Activated CD8-positive, alpha-beta T cell treated with anti-CD3 and anti-CD28 coated beads, Interleukin-2, amount 10 ng/mL, durations not matched to agents 7 days and 5 days (primary cell): ENCODE measurements at places on chromosomes 12 and 14. TPM values are rescaled to one million over a fixed set of nuclear protein-coding genes. Genes with fewer than 3 reads are reported as not detected.
A peak's percentile ranks its signal among the peaks of the same experiment; 100 is the strongest.

DNA sequence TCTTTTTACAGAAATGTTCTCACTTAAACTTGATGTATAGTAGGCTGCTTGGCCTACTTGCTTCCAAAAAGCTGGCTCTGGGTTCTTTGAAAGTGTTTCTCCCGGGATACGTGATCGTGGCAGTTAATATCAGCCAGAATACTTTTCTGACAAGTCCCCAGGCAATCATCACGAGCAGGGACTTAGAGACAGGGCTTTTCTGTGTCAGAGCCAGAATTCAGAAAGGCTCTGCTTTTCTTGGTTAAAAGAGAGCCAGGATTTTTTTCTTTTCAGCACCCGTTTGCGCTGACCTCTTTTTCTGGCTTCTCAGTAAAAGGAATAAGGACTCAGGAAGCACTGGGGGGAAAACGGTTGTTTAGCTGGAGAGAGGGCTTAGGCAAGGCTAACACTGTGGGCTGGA is 57.8 kb upstream of the ARHGAP5 start:
- DNase-seq, result no peak

- DNase-seq, result no peak
Observed at GRCh38 chr12:115343601-115344000, 659.6 kb upstream of the TBX3 start.

Gene SPRYD3
- total RNA-seq, result 31.2 TPM

Gene POTEG
- total RNA-seq, result not detected

- DNase-seq, result no peak
Observed at GRCh38 chr12:91327889-91328288, 145.3 kb upstream of the DCN start.

- DNase-seq, result peak; percentile 22
Observed at GRCh38 chr12:63103494-63104131, 47.4 kb downstream of the AVPR1A start.

- DNase-seq, result no peak
Observed at GRCh38 chr12:27682534-27682933, 13.7 kb upstream of the REP15 start.

Gene MYF6
- not detected for total RNA-seq

Gene RND1
- total RNA-seq, result 2.5 TPM

DNA sequence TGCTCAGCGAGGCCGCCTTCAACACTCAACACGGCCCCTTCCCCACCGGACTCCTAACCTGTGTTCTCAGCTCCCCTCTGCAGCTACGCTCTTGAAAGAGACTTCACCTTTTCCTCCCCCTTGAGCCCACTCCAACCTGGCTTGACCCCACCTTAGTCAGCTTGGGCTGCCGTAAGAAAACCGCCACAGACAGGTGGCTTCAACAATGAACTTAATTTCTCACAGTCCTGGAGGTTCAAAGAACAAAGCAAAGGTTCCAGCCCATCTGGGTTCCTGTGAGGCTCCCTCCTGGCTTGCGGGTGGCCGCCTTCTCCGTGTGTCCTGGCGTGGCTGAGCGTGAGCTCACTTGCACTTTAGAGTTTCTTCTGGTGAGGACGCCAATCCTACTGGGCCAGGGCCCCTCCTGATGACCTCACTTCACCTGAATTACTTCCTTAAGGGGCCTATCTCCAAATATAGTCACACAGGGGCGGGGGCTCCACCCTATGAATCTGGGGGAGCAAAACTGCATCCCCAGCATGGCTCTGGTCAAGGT is 138.8 kb downstream of the CALM1 start:
- no peak for DNase-seq

DNA sequence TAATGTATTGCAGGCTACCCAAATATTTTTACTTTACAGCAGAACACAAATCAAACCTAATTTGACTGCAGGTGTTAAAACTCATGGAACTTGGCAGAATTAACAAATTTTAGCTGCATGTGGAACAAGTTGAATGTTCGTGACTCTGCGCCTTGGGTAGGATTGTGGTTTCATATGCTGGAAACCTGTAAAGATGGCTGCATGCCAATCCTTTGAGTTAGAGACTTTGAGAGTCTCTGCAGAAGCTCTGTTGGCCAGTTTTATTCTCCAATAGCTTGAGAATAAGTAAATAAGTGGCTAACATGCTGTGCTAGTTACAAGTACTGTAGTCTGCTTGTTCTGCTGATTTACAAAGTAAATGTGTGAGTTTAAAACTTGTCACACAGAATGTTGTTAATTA is 77.8 kb downstream of the PDE6H start:
- DNase-seq, result peak; percentile 34

Gene SERPINA4
- total RNA-seq, result not detected

Gene ACRBP
- 1.7 TPM for total RNA-seq

DNA sequence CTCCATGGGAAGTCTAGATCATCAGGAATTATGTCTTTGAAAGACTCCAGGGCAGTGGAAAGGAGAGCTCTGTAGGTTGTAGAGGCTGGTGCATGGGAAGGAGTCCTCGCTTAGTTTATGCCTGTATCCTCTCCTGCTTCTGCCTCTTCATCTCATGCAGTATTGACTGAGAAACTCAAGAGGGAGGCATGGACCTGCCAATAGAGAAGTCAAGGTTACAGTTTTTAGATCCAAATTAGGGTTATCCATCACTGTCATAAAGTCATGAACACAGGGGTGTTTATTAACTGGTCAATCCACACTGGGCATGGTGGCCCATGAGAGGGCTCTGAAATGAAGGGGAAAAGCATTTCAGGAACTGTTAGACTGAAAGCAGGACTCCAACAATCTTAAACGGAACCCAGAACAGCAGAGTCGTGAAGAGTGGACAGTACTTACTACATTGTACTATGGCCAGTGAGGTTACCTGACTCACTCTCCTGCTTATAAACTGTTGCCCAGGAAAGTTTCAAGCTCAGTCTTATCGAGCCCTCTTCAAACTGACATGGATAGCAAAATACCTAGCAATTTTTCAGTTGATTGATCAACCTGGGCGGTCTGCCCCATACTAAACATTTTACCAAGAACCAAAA is 30.1 kb upstream of the DHRS7 start:
- no peak for DNase-seq

- no peak for DNase-seq
Observed at GRCh38 chr12:96513681-96514080, 24.3 kb downstream of the CFAP54 start.

GRCh38 chr12:131893605-131894312 is 663 bp upstream of the ULK1 start:
- DNase-seq, result no peak

GRCh38 chr12:93390549-93391297 is 13.0 kb downstream of the NUDT4 start:
- no peak for DNase-seq

- DNase-seq, result no peak
Observed at GRCh38 chr12:54222609-54223008, 33.8 kb upstream of the SMUG1 start.

Gene GON7
- total RNA-seq, result 21.5 TPM

GRCh38 chr14:85125291-85125670 is 404.7 kb upstream of the FLRT2 start:
- no peak for DNase-seq

DNA sequence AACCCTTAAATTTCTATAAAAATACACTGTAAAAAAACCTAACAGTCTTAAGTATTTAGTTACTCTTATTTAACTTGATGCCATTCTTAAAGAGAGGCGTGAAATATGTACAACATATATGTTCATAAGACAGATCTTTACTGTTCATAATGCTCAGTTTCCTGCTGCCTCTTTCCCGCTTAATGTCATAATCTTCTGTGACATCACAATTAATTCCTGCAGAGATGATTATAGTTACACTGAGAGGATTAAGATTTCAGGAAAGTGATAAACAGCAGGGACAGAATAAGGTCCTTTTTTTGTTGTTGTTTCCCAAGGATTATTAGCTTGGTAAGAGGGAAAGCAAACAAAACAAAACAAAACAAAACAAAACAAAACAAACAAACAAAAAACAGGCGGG is 801.4 kb downstream of the FLRT2 start:
- no peak for DNase-seq

- DNase-seq, result no peak
Observed at GRCh38 chr14:38278035-38278434, 22.1 kb upstream of the CLEC14A start.
